ENCODE measurements at places on chromosomes 13 and 19.

DNA sequence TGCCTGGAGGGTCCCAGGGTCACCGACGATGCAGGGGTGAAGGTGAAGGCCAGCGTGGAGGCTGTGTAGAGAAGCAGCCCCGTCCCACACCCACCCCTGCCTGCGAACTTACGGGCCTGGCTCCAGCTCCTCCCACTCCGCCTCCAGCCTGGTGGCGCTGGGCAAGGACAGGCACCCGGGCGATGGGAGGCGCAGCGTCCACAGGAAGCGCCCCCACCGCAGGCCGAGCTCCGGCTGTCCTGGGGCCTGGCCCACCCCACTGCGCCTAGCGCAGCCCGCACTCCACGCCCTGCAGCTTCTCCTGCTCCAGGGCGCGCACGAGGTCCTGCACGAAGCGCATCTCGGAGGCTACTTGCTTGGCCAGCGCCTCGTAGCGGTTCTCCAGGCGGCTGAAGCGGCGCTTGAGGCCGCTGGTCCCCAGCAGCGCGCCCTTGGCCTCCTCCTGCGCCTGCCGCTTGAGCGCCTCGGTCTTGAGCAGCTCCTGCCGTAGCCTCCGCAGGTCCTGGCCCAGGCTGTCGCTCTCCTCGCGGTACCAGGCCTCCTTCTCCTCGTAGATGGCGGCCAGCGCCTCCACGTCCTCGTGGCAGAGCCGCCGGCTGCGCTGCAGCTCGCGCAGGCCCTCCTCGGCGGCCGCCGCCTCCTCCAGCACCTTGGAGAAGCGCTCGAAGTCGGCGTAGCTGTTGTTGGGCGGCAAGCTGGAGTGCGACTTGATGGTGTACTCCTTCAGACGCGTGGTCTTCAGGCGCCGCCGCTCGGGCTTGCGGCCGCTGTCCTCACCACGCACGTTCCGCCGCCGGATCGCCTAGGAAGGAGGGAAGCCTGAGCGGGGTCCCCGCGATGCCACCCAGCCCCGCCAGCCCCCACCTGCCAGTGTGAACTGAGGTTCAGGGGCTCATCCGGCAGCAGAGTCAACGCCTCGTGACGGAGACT lies 11.8 kb downstream of the DAPK3 start:
- no peak for DNase-seq

DNA sequence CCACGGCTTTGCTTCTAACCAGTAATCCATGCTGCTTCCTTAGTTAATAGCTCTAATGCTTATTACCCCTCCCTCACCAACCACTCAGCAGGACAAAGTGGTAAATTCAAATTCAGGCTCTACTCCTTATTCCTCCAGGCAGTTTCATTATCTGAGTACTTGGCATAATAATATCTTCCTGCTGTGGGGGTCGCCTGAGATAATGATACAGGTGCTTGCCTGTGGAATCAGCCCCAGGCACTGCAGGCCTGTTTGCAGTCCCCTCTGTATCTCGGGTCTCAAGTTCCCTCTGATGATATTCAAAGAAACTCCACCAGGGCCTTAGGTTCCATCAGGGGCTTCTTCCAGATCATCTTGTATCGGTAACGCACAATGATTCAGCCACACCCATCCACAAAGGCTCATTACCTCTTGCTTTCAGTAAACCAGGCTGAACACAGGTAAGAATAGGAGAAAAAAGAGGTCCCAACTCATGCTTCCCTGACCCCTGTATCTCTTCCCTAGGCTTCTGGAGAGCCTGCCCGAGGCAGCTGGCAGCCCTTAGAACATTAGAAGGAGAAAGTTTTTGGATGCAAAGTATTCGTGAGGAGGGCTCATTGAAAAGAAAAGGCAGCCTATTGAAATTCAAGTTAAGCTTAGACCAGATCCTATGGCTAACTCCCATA lies 14.3 kb upstream of the FOXO1 start:
- no peak for DNase-seq

- DNase-seq = no peak
Observed at GRCh38 chr19:50830266-50831025, 2.9 kb downstream of the KLK15 start.

DNA sequence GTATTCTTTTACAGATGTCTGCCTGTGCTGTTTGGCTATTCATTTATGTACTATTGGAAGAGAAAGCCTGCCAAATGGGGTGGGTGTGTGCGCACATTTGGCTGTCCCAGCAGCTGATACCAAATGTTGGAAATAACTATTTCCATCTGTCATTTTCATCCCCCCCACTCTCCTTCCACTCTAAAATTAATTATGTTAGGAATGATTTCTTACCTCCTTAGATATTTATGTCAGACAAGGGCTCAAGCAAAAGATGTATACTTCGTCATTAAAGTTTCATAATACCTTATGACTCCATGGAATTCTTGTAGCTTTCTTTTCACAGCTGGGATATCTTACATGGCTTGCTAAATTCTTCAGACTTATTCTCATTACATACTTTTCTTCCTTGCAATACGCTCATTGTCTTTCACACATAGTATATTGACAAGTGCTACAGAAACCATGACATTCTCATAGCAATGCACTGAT lies 18.6 kb downstream of the ITM2B start:
- no peak for DNase-seq

DNA sequence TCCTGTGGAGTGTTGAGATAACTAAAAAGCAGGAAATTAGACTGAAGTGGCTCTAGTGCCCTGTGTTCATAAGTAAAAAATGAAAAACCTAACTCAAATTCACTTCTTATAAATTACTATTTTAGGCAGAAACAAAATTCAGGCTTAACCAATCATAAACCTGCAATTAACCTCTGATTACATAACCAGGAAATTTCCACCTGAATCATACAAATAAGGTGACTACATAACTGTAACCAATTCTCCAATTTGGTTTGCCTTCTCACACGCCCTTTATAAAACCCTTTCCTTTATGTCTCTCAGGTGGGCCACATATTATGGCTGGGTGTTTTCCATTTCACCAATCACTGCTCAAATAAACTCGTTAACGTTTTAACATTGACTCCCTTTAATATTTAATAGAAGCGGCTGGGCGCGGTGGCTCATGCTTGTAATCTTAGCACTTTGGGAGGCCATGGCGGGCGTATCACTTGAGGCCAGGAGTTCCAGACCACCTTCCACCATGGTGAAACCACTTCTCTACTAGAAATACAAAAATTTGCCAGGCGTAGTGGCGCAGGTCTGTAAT lies 22.9 kb upstream of the ZNF724 start:
- no peak for DNase-seq
